ENCODE measurements at places on chromosomes 2 and 18.

- no peak for DNase-seq
Observed at GRCh38 chr2:21229302-21229701, 105.5 kb downstream of the TDRD15 start.

- DNase-seq: no peak
Observed at GRCh38 chr2:30040147-30040546, 106.7 kb upstream of the YPEL5 start.

GRCh38 chr2:69945441-69945840 is 16.0 kb downstream of the ASPRV1 start:
- peak; percentile 24 for DNase-seq

DNA sequence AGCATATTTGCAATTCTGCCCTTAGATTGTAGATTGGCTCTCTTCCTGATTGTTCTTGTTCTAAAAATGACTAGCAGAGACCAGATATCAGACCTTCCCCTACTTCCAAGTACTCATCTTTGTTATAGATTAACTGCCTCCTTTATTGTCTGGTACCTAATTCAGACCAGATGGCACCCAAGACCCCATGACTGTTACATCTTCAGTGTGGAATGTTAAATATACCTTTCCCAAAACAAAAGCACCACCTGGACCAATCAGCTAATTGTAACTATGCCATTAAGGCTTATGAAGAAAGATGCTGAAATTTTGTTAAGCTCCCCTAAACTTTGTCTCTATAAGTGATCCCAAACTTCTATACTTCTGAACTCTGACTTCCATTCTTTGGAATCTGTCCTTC is 12.0 kb upstream of the TFPI start:
- DNase-seq: no peak

DNA sequence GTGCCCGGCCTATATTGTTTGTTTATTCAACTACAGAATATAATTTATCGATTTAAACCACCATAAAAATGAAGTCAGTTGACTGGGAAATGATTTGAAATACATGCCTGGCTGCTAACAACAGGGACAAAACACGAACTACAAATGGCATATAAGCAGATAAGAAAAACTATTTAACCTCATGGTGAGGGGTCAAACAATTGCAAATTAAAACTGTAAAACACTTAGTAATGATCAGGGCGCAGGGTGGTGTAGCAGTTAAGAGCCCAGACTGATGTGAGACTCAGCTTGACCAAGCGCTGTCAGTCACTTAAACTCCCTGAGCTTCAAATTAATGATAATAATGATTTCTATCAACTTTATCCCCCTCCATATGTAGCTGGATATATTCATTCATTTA is 6.7 kb downstream of the MTHFD2 start:
- DNase-seq: no peak

DNA sequence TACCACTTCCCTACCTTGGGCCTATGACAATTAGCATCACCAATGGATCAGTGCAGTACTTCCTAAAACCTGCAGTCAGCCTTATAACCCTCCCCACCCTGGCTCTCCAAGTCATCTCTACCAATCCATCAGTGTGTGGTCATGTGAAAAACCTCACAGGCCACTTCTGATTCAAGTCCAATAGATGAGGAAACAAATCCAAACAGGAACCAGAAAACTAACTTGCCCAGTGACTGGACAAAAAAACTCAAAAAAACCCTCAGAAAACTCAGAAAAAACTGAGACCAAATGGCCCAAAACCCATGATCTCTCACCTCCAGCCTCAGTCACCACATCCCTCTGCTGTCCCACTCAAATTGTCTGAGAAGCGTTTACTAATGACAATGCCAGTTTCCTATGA is 43.3 kb downstream of the TGFA start:
- no peak for DNase-seq

Measured in foreskin fibroblast (primary cell).